AG04449 (cell line): ENCODE measurements at places on chromosomes 3 and 15.

GRCh38 chr3:112273536-112273935, 20.5 kb downstream of the SLC9C1 start:
- no peak for DNase-seq

- no peak for DNase-seq
These were observed 426 bp downstream of the PRKCD start for GRCh38 chr3:53161450-53161819.

DNA sequence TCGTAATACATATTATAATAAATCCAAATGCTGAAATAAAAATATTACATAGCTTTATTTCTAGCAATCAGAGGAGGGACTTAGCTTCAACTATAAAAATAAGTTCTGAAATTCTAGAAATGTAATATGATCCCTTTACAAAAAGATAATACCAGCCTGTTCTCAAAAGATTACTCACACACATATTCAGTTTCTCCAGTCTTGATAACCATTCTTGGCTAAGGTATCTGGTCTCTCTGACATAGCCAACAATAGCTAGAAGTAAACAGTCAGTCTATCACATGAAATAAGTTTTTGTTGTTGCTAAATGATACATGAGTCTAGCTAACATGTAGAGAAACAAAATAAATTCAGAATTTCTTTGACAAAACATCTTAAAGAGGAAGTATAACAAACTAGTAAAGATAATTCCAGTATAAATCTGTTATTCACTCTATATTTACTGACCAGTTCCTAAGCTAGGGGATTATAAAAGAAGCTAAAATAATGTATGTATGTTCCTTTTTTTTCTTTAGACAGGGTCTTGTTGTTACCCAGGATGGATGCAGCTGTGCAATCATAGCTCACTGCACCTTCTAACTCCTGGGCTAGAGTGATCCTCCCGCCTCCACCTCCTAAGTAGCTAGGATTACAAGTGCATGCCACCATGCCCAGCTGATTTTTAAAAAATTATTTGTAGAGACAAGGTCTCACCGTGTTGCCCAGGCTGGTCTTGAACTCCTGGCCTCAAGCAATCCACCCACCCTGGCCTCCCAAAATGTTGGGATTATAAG, 170.6 kb downstream of the TBL1XR1 start:
- DNase-seq: no peak

DNA sequence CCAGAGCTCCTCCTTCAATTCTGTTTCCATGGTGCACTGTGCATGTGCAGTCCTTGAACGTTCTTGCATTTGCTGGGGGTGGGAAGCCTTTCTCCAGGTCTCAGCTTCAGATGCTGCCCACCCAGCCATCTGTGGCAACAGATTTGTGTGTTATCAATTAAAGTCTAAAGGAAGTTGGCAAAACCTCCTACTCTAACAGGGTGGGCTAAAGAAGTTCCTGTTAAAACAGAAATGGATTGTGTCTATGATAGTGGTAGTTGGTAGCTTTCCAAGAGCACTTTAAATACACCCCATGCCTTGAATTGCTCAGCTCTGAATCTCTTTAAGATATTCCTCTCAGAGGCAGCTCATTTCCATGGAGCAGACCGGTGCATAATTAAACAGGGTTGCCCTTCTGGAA, 488.0 kb upstream of the SUCLG2 start:
- DNase-seq: no peak

GRCh38 chr3:162610261-162610660, 1113.7 kb downstream of the OTOL1 start:
- no peak for DNase-seq

GRCh38 chr15:42264795-42265194, 8.2 kb upstream of the GANC start:
- no peak for DNase-seq
